Left renal cortex interstitium (tissue), 4 donors: ENCODE measurements at places on chromosomes 16 and 17.

DNA sequence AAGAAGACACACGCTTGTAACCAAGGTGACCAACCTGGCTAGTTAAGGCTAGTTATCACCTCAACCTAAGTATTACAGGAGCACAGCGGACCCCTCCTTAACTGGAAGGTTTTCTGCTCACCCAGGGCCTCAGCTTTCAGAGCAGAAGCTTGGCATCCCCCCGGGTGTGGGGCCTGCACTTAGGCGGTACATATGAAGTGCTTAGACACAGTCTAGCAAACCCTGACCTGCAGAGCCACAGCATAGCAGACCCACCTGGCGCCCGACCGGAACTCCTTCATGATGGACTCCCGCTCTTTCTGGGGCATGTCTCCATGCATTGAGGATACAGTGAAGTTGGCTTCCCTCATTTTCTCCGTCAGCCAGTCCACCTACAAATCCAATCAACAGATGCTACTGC lies 9.8 kb downstream of the EIF4A3 start:
- no peak for DNase-seq

DNA sequence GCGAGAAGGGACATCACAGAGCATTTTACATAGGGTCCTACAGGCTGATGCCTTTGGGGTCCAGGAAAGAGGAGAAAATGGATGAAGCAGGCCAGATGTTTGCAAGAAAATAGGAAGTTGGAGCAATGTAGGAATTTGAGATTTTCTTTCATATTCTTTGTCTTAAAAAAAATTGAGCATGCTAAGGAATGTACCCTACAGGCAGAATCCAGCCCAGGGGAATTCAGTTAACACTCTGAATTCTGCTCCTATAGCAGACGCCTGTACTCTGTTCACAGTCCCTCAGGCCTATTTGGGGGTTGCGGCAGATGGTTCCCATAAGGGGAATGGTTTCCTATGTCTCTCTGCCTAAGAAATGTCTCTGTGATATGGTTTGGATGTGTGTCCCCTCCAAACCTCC lies 393.7 kb upstream of the C16orf82 start:
- DNase-seq, result no peak

DNA sequence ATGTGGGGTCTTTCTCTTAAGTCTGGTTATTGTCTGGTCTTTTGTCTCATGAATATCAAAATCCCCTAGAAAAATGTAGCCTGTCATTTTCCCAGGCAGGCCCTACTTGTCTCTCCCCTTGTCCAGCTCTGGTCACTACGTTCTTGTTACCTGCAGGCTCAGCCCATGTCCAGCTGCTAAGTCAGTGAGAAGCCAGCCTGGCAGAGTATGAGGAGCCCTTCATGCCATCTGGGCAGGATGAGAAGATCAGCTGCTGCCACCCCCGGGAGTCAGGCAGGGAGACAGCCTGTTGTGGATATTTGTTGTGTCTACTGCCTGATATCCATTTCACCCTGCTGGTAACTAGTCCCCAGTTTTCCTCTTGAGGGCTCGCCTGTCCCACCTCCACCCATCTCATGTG lies 88.9 kb downstream of the ASIC2 start:
- no peak for DNase-seq

GRCh38 chr16:71956486-71956885 lies 43.7 kb downstream of the PKD1L3 start:
- no peak for DNase-seq
